Gastroesophageal sphincter (tissue), 4 donors: ENCODE measurements at places on chromosomes 7 and 10. TPM values are rescaled to one million over a fixed set of nuclear protein-coding genes. Genes with fewer than 3 reads are reported as not detected.
A peak's percentile ranks its signal among the peaks of the same experiment; 100 is the strongest.

SP4 gene
- 13.4 TPM for total RNA-seq

SOSTDC1 gene
- total RNA-seq: 3.4 TPM

SDK1 gene
- 7.9 TPM for total RNA-seq

- no peak for ATAC-seq
Observed at GRCh38 chr10:63313066-63313717, 152.6 kb downstream of the JMJD1C start.

DNA sequence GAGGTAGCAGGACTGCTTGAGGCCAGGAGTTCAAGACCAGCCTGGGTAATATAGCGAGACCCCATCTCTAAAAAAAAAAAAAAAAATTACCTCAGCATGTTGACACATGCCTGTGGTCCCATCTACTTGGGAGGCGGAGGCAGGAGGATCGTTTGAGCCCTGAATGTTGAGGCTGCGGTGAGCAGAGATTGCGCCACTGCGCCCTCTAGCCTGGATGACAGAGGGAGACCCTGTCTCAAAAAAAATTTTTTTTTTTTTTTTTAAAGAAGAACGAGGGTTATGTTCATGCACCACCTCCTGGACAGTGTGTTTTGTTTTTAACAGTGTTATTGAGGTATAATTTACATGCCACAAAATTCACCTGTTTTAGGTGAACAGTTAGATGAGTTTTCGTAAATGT, 51.1 kb upstream of the SEPHS1 start:
- ATAC-seq: no peak

DNA sequence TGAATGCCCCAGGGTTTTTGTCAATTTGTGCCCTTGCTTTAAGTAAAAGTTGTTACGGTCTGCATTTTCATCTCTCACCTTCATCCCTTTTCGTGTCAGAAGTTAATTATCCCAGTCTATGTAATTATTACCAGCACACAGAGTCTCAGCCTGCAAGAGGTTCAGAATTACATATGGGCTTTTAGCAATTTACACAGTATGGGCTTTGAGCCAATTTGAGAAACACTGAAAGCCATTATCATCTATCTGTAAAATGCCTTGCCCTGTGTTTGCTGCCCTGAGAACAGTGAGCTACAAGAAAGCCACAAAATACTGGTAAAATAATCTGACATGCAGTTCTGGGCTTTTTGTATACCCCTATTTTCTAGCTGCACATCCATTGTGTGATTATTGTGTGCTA, 125.6 kb upstream of the STEAP4 start:
- ATAC-seq: no peak

DNA sequence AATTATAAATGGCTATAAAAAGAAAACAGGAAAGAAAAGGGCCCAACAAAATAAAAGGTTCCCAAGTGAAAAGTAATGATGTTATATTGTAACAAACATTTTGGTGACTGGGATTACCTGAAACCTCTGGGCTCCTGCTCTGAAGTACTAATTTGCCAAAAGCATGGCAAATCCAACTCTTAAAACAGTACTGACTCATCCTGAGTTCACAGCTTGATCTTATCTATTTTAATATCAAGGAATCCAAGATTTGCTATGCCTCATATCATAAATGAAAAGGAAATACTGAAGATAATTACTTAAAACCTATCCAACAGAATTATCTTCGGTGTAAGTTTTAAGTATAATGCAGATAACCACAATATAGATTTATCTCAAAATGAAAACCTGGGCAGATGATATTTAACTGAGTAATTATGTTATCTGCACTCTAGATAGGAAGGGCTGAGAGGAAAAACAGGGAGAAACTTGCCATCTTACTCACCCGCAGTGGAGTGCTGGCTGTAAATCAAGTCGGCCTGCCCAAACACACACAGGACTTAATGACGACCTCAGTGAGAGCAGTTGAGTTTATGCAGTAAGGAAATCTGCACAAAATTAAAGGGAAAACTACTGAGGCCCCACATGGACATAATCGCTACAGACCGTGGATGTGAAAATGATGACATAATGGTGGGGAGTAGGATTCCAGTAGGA, 48.4 kb downstream of the MPP7 start:
- ATAC-seq: peak; percentile 24
